Hypothalamus (tissue), 51 donors: ENCODE measurements at places on chromosomes 1 and 21.

- DNase-seq: no peak
Measured at GRCh38 chr1:47545912-47546483, 108.2 kb downstream of the FOXD2 start.

DNA sequence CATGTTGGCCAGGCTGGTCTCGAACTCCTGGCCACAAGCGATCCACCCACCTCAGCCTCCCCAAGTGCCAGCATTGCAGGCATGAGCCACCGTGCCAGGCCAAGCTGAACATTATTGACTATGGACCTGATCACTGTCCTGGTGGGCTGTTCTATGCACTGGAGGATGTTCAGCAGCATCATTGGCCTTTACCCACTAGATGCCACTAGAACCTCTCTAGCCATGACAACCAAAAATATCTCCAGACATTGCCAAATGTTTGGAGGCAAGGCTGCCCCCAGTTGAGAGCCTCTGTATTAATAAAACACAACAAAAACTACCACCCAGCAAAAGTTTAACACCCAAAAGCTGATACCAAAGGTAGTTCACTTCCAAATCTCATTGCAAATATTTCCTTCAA lies 110.8 kb upstream of the SOD1 start:
- no peak for DNase-seq

DNA sequence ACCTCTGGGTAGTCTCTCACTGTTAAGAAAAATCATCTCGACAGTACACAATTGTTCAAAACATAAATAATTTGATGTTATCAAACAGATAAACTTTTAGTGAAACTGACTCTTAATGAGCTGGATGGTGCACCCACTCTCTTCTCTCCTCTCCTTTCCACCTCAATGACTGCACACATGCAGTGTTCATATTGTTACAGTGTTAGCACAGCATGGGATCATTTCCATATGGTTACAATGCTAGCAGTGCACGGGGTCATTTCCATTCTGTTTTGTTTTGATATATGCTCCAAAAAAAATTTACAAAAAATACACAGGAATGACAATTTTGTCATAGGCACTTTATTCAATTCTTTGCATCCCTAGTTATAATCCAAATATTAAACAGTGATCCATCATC lies 26.4 kb upstream of the RNF187 start:
- no peak for DNase-seq

DNA sequence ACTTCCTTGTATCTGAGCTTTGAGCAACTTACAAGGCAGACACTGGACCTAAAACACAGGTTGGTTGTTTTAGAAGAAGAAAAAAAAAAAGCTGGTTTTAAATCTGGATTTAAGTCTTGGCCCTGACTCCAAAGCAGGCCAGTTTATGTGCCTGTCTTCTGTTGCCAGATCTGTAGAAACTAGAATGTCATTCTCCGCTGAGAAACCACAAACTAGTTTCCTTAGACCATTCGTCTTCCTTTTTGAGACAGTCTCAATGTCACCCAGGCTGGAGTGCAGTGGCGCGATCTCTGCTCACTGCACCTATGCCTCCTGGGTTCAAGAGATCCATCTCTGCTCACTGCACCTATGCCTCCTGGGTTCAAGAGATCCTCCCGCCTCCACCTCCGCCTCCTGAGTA lies 33.9 kb downstream of the APP start:
- no peak for DNase-seq

GRCh38 chr1:18534810-18535205 lies 54.1 kb downstream of the KLHDC7A start:
- no peak for DNase-seq

- no peak for DNase-seq
Measured at GRCh38 chr1:119327094-119327449, 41.5 kb upstream of the HAO2 start.

GRCh38 chr1:1290238-1290731 lies 10.0 kb downstream of the SCNN1D start:
- DNase-seq: no peak

- no peak for DNase-seq
Measured at GRCh38 chr1:196178083-196178635, 430.1 kb downstream of the KCNT2 start.

DNA sequence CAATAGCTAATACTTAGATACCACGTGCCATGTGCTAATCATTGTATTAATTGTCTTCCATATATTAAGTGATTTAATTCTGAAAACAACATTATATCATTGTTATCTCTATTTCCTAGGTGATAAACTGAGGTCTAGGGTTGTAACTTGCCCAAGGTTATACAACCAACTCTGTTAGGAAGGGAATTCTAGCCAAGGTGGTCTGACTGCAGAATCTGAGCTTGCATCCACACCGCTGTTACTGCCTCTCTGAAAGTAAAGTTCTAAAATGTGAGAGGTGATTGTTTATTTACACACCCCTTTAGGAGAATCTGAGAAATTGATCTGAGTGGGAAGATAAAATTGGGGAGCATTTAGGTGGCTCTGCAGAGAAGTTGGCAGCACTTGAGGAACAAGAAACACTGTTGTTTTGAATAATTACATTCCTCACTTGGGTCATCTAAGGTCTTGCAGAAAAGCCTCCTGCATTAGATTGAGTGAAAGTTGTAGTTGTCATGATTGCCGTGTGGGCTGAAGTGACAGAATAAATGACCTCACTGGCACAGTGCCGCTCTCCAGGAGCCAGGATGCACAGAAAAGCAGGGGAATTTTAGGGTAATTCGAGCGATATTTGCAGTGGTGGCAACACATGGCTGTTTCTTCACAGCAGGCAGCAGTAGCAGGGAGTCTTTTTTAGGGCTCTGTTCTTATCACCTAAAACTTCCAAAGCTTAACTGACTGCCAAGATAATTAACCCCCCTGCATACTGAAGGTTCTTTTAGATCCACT lies 121.7 kb downstream of the ADGRL4 start:
- DNase-seq: no peak

DNA sequence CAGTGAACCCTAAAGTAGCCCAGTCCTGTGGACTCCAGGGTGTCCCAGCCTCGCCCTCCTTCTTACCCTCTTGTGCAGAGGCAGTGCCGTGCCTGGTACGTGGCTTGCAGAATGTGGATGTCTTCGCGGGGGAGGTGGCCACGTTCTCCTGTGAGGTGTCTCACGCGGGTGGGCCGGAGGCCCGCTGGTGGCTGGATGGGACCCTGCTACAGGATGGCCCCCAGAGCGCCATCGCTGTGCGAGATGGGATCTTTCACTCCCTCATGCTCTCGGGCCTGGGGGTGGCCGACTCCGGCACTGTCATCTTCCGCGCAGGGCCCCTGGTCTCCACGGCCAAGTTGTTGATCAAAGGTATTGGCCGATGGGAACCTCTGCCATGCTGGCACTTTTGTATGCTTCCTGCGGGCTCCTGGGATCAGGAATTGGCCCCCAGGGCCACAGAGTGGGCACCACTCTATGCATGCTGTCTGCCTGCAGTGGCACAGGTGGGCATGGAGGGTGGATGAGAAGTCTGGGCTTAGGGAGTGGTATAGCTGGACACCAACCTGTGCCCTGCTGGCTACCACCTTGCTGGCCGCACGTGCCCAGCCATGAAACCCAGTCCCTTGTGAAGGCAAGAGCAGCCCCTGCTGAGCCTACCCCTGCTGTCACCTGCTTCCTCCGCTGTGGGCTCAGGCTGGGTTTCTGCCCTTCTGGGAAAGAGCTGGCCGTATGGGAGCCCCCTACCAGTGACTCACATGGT lies 92.9 kb downstream of the TRIM11 start:
- DNase-seq: no peak

DNA sequence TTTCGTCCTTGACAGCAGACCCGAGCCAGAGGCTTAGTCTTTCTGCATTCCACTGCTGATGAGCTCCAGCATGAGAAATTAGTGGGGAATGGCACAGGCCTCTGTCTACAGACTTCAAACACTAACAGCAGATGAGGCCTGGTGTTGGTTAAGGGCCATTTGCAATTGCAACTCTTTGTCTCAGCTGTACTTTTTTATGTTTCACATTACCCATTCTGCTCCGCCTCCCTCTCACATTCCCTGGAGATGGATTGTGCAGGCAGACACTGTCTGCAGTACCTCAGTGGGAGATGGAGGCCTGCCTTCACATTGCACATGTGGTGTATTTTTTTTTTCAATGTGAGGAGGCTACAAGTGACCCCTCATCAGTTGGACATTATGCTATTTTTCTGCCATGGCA lies 370.2 kb downstream of the DUSP10 start:
- DNase-seq: no peak

- DNase-seq: no peak
Measured at GRCh38 chr1:104636581-104636980, 886.9 kb downstream of the AMY1C start.

DNA sequence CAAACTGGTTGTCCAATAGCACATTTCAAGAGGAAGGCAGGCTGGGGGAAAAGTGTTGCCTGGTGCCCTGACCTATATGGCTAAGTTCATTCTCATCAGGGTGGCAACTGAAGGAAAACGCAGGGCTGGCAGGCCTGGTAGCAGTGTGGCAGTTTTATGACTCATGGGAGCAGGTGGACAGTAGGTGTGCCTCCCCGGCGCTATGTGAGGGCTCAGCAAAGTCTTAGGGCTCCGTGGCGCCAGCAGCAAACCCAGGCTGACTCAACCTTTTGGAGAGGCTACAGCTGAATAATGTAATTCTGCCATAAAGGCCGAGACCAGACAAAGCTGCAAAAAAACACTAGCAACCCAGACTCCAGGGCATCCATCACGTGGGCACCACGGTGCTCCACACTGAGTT lies 23.6 kb downstream of the GADD45A start:
- no peak for DNase-seq

DNA sequence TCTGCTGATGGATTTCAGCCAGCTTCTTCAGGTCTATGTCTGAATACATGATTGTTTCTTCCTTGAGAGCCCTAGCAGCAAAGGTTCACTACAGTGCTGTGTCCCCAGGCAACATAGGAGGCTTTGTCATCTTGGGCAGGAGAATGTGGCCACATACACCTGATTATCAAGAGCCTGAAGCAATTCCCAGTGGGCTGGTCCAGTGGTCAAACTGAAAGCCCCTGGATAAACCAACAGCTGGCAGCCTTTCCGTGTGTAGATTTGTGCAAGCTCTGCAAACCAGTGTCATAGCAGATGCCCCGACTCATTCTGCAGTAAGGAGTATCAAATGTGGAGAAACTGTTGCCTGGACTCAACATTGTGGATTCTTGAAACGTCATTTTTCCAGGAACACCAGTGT lies 2.3 kb upstream of the GIPC2 start:
- no peak for DNase-seq

DNA sequence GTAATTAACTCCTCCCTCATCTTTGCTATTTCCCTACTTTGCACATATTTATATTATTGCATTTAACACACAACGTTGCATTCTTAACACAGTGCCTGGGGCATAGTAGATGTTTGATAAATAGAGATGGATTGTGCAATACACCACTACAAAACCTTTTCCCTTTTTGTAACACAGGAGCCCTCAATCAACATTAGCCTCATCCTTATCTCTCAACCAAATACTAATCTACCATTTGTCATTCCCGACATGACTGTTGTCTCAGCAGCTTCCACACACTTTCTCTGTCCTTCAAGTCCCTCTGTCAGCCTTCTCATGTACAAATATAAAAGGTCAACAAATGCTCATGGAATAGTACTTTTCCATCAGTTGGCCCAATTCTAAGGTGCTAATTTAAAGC lies 78.9 kb upstream of the KCNK2 start:
- DNase-seq: no peak

- DNase-seq: no peak
Measured at GRCh38 chr1:24904731-24905354, 25.2 kb downstream of the RUNX3 start.

DNA sequence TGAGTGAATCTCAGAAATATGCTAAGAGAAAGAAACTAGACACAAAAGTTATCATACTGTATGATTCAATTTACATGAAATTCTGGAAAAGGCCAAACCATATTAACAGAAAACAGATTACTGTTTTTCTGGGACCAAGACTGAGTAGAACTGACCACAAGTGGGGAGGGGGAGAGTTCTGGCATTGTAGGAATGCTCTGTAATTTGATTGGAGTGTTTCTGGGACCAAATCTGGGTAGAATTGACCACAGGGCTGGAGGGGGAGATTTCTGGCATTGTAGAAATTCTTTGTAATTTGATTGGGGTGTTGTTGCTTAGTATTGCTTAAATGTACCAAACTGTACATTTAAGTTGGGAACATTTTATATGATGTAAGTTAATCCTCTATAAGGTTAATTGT lies 3.4 kb upstream of the OR10K1 start:
- no peak for DNase-seq

- DNase-seq: no peak
Measured at GRCh38 chr1:246572785-246573184, 6.5 kb downstream of the CNST start.

DNA sequence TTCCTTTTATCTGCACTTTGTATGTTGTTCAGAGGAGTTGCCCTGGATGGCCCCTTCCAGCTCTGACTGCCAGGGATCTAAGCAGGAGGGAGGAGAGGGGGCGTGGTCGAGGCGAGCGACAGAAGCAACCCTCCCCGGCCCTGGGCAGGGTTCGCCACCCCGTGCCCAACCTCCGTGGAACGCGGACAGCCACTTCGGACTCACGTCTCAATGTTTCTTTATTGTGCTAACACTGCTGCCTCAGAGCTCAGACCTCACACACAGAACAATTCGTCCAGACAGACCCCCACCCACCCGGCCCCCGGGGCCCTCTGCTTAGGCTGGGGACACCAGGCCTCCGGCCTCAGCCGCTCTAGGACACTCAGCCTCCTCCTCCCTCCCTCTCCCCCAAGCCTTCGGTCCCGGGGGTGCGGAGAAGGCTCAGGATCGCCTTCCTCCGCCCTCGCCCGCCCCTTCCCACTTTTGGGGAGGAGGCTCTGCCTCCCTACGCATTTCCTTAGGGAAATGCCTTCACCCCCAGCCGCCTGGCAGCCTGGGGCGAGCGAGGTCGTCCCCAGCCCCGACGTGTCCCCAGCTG lies 8.3 kb downstream of the VSIG8 start:
- DNase-seq: peak; percentile 68

GRCh38 chr1:23882746-23883145 lies 14.7 kb upstream of the FUCA1 start:
- DNase-seq: no peak

DNA sequence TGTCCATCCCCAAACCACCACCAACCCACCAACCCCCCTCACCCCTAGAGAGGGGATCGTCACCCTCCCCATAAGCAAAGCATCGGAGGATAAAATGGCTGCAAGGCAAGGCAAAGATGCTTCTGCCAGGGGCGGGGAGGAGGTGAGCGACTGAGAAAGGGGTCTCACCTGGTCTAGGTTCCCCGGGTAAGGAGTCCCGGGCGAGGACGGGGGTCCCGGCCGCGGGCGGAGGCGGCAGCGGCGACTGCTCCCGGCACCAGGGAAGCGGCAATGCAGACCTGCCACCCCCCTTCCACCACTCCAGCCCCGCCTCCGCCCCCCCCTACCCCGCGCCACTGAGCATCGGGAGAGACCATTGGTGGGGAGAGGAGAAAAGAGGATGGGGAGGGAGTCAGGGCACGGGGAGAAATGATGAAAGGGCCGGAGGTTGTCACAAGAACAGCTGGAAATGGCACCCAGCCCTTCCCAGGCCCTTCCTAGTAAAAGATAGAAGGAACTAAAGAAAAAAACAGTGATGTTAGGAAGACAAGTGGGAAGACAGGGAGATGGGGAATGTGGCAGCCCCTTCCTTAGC lies at the start of gene SV2A:
Gene SV2A (minus strand): TSS at position 274 of the 574 bp plus-strand sequence. CDS start 4,004 bp downstream, outside the sequence.
- DNase-seq: peak; percentile 88

- DNase-seq: no peak
Measured at GRCh38 chr1:193914871-193915270, 728.5 kb upstream of the B3GALT2 start.

- DNase-seq: no peak
Measured at GRCh38 chr1:81670286-81670685, 130.4 kb upstream of the ADGRL2 start.

GRCh38 chr1:21783679-21784603 lies 992 bp upstream of the USP48 start:
- DNase-seq: no peak

- no peak for DNase-seq
Measured at GRCh38 chr1:70459496-70460225, 48.6 kb downstream of the CTH start.
